ENCODE measurements at places on chromosomes 13 and 19. TPM values are rescaled to one million over a fixed set of nuclear protein-coding genes. Genes with fewer than 3 reads are reported as not detected.

FLT3 gene
- under 0.01 TPM for total RNA-seq

ZNF470 gene
- total RNA-seq: 3.8 TPM

FAM124A gene
- total RNA-seq: 0.35 TPM

CLN5 gene
- 62.4 TPM for total RNA-seq

MISP gene
- 6.2 TPM for total RNA-seq

SIGLEC8 gene
- not detected for total RNA-seq

MIR17HG gene
- 5.2 TPM for total RNA-seq

GNA15 gene
- not detected for total RNA-seq

UHRF1 gene
- total RNA-seq: 26.2 TPM

LRRC8E gene
- total RNA-seq: 14.8 TPM

BRME1 gene
- total RNA-seq: 0.35 TPM

CYP2F1 gene
- not detected for total RNA-seq

NUP58 gene
- total RNA-seq: 60.9 TPM

MAST1 gene
- 0.20 TPM for total RNA-seq

ZNF837 gene
- total RNA-seq: 6.4 TPM

GJA3 gene
- total RNA-seq: not detected

TLE2 gene
- 15.8 TPM for total RNA-seq

RASIP1 gene
- total RNA-seq: 0.50 TPM

BEST2 gene
- not detected for total RNA-seq

ZNF823 gene
- total RNA-seq: 24.3 TPM

ZNF726 gene
- total RNA-seq: 3.8 TPM

KRTDAP gene
- total RNA-seq: not detected

KANK2 gene
- 26.0 TPM for total RNA-seq

LRRC63 gene
- 0.20 TPM for total RNA-seq

GARRE1 gene
- total RNA-seq: 19.7 TPM

RNF17 gene
- not detected for total RNA-seq

C19orf67 gene
- total RNA-seq: not detected

SHANK1 gene
- 0.65 TPM for total RNA-seq

FAAP24 gene
- 1.3 TPM for total RNA-seq

SSC5D gene
- 69.4 TPM for total RNA-seq

COL4A1 gene
- 1,793 TPM for total RNA-seq

LRG1 gene
- 0.17 TPM for total RNA-seq

CRTC1 gene
- total RNA-seq: 0.17 TPM

PDX1 gene
- total RNA-seq: not detected

ARGLU1 gene
- 22.9 TPM for total RNA-seq

CYP4F2 gene
- 1.9 TPM for total RNA-seq

OR7C1 gene
- not detected for total RNA-seq

SBNO2 gene
- 40.5 TPM for total RNA-seq

NCR1 gene
- not detected for total RNA-seq

ZNF793 gene
- total RNA-seq: 3.0 TPM

CACNA1A gene
- total RNA-seq: 0.17 TPM

RFPL4AL1 gene
- total RNA-seq: 0.87 TPM

All from renal cortical epithelial cell (primary cell).